ENCODE measurements at places on chromosomes 3 and 15. TPM values are rescaled to one million over a fixed set of nuclear protein-coding genes. Genes with fewer than 3 reads are reported as not detected.

The SCG3 gene
- 0.20 TPM for total RNA-seq

The CHRNA7 gene
- 4.7 TPM for total RNA-seq

The DOCK3 gene
- 0.43 TPM for total RNA-seq

The TLR9 gene
- not detected for total RNA-seq

The UBP1 gene
- 55.7 TPM for total RNA-seq

The STAC gene
- 2.6 TPM for total RNA-seq

The MEGF11 gene
- total RNA-seq = 0.40 TPM

The CCR8 gene
- total RNA-seq = not detected

The KCNAB1 gene
- total RNA-seq = not detected

The CADM2 gene
- 0.23 TPM for total RNA-seq

The TWF2 gene
- total RNA-seq = 71.2 TPM

The PRTG gene
- total RNA-seq = 12.5 TPM

The SUSD5 gene
- 3.8 TPM for total RNA-seq

The RPL22L1 gene
- total RNA-seq = 237 TPM

The TGM4 gene
- total RNA-seq = 0.05 TPM

The CIP2A gene
- 19.4 TPM for total RNA-seq

The WWTR1 gene
- 135 TPM for total RNA-seq

The CX3CR1 gene
- 0.09 TPM for total RNA-seq

The CLRN1 gene
- not detected for total RNA-seq

The ECE2 gene
- total RNA-seq = not detected

The CMTM7 gene
- total RNA-seq = 38.3 TPM

The PRKCD gene
- total RNA-seq = 22.4 TPM

The MINAR1 gene
- 0.71 TPM for total RNA-seq

The SLC25A36 gene
- total RNA-seq = 17.0 TPM

The ATG7 gene
- 17.4 TPM for total RNA-seq

The KLHL40 gene
- not detected for total RNA-seq

The CFAP100 gene
- not detected for total RNA-seq

The GFM1 gene
- 42.0 TPM for total RNA-seq

The C3orf85 gene
- not detected for total RNA-seq

The IL1RAP gene
- 7.8 TPM for total RNA-seq

The CRABP1 gene
- total RNA-seq = 1.0 TPM
